ENCODE measurements at places on chromosomes 1 and 21.

DNA sequence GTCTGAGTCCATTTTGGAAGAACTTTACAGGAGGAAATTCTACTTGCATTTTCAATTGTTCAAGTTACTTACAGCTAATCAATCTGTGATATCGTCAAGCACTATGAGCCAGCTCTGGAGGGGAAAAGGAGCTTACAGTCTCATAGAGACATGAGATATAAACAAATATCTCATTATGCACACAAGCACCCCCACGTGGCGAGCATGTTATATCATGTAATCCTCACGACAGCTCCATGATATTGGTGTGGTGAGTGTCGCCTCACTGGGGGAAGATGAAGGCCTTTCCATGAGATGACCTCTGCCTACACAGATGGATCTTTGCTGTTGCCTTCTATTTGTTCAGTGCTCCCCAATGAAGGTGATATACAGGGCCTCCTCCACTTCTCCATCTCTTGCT lies 34.6 kb downstream of the TNR start:
- DNase-seq = no peak

GRCh38 chr1:204254031-204254661 lies 40.4 kb upstream of the GOLT1A start:
- no peak for DNase-seq

DNA sequence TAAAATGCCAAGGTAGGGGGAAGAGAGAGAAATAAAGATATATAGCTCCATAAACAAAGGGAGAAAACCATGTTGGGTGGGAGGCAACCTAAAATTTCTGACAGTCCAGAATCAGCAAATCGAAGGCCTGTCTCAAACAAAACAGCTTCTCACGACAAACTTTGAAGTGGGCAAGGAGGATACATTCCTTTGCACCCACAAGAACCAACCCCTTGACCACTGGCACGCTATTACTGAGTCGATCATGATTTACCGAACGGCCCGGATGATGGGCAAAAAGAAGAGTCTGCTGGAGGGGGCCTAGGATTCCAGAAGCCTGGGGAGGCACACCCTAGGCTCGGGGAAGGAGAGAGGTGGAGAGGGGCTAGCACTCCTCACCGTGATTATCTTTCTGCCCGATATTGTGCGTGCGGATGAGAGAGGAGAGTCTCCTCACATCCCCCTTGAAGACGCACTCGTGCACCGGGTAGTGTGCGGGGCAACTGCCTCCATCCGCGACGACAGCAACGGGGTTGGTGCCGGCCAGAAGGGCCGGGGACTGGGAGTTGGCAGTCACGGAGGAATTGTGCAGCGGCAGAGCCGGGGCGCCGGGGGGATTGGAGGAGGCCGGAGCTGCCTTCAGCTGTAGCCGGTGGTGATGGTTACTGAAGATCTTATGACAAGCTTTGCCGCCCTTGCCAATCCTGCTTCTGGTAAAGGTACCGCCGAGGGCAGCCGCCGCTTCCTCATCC lies 756 bp downstream of the ANKRD13C start:
- DNase-seq = peak; percentile 22

GRCh38 chr1:62436039-62436465 lies 797 bp upstream of the USP1 start:
- no peak for DNase-seq

DNA sequence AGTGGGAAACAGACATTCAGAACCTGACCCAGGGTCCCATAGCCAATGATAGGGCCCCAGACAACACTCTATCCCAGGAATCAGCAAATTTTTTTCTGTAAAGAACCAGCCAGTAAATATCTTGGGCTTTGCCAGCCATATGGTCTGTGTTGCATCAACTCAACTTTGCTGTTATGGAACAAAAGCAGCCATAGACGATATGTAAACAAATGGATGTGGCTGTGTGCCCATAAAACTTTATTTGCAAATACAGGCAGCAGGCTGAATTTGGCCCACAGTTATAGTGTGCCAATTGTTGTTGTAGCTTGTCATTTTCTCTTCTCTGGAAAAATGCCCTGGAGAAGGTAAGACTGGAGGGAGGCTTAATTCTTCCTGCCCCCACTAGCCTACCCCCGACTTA lies 431.1 kb upstream of the VAMP3 start:
- DNase-seq = no peak

DNA sequence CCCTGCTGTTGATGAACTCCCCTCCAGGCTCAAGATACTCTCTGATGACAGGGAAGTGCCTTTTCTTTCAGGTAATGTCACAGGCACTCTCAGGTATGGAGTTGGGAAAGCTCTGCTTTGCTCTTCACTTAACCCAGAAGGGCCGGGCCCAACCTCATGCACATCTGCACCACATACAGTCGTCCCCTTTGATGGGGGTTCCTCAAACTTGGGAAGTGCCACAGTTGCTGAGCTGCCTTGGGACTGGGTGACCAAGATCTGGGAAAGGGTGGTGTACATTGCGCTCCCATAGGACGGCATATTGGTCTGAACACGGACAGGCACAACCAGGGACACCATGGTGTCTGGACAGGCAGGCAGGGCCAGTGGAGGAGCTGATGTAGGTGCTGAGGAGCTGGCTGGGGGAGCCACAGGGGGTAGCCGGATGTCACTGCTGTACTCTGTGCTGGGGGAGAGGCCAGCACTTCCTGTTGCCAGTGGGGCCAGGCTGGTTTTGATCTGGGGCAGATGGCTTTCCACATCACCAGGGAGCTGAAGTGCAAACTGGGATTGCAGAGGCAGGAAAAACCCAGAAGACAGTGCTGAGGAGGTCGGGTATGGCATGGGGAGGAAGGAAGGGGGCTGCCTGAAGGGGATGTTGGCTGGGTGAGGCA lies 96.2 kb upstream of the EDN2 start:
- no peak for DNase-seq

DNA sequence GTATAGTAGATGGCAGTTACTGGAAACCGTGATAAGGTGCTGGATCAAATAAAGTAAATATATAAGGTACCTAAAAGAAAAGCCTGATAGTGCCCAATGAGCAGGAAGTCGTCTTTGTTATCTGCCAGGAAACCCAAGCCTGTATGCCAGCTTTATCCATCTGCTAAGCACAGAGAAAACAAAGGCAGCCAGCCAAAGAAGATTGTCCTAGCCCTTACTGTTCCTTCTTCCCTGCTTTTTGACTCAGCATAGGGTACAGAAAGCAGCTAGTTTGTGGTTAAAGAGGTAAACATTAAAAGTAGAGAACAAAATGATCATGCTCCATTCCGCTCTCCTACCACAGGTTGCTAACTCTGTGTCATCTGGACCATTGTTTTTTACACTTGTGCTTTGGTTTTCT lies 10.1 kb downstream of the KRTAP22-2 start:
- DNase-seq = no peak

- DNase-seq = no peak
These were observed 569 bp downstream of the FALEC start for GRCh38 chr1:150516050-150516591.

GRCh38 chr1:40221977-40222772 lies 25.6 kb upstream of the TMCO2 start:
- DNase-seq = no peak

DNA sequence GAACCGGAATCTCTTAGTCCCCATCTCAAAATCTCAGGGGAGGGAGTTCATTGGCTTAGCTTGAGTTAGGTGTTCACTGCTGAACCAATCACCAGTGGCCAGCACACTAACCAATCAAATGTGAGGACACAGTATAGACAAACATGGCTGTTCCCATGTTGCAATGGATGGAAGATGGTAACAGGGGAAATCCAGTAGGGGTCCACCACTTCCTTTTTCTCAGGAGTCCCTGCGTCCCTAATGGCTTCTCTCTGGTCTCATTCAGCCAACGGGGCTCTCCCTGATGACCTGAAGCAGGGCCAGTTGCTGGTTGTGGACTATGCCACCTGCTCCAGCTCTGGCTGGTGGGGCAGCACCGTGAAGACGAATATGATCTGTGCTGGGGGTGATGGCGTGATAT lies 9.7 kb downstream of the CELA2B start:
- no peak for DNase-seq

DNA sequence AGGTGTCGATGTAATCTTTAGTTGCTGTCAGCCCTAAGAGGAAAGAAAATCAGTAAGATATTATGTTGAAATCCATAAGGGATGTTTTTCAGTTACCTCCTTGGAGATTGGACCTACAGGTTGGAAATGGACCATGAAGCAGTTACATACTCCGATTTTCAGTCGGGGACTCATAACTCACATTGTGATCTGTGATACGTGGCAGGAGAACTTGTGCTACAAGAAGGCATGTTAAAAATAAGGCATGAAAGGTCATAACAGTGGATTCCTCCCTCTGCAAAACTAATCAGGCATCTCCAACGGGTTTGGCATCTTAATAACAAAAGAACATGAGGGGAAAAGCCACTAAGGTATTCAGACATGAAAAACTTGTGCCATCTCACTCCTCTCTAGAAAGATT lies 111.2 kb upstream of the CACHD1 start:
- DNase-seq = no peak

Measured in stimulated activated CD4-positive, alpha-beta T cell treated with anti-CD3 and anti-CD28 coated beads, TNF-alpha, amount 100 ng/mL, for 24 hours (primary cell).